ENCODE measurements at places on chromosomes 3 and 15. TPM values are rescaled to one million over a fixed set of nuclear protein-coding genes. Genes with fewer than 3 reads are reported as not detected.
A peak's percentile ranks its signal among the peaks of the same experiment; 100 is the strongest.

DNA sequence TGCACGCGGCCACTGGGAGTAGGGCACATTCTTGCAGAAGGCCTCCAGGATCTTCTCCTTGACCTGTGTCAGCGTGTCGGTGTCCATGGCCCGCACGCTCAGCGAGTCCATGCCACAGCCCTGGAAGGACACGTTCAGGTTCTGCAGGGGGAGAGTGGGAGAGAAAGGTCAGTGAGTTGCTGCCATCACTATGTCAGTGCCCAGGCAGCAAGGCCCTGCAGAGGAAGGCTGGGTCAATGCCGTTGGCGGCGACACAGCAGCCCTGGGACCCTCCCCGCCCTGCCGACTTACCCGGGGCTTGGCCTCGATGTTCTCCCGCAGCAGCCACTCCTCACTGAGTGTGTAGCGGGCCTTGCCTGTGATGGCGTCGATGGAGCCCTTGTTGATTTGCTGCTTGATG, 19.8 kb downstream of the H1-8 start:
- H3K36me3 ChIP-seq, result no peaks in the 10 kb centered on the region
- H3K27me3 ChIP-seq, result peaks cover 2% of the 10 kb centered on the region
- no peak overlapping the region for H3K4me3 ChIP-seq
- H3K27ac ChIP-seq, result no peak overlapping the region
- peaks cover 12% of the 10 kb centered on the region for H3K4me1 ChIP-seq

DNA sequence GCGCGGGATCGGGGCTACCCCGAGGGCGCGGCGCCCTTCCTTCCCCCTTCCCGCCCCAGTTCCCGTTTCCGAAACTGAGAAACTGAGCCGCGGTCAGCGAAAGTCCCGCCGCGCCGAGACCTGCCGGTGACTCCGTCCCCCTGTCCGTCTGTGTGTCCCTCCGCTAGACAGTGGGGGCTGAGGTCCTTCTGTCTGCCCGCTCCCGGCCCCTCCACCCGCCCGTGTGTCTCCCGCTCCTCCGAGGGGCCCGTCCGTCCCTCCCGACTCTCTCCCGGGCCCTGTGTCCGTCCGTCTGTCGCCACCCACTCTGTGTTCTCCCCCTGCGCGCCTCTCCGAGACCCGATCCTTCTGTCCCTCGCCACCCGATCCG, 426 bp downstream of the PRKCD start:
- no peak for DNase-seq
- H3K27ac ChIP-seq, result peak overlapping the region; percentile 68
- peaks cover 26% of the 10 kb centered on the region for H3K27me3 ChIP-seq

DNA sequence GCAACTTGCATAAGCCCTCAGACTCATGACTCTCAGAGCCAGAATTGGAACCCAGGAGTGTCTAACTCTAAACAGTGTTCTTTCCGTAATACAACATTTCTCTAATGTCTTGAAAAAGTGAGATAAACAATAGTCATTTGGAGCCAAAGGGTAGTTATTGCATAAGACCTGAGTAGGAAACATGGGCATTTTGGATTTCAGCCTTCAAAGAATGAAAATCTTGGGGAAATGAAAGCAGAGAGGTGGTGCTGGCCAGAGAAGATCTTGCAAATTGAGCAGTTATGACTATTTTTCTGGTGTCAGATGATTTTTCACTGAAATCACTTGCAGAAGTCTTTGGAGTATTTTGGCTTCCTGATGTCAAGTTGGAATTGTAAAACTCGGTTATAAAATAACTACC, 379.4 kb downstream of the DIPK2A start:
- H3K27me3 ChIP-seq, result no peaks in the 10 kb centered on the region
- no peaks in the 10 kb centered on the region for H3K4me1 ChIP-seq
- no peaks in the 10 kb centered on the region for H3K36me3 ChIP-seq
- DNase-seq, result no peak

ACVR2B gene
- 7.6 TPM for total RNA-seq

RASGRP1 gene
- 200 TPM for total RNA-seq

Measured in activated CD4-positive, alpha-beta memory T cell treated with anti-CD3 and anti-CD28 coated beads, Interleukin-2, amount 10 ng/mL, durations not matched to agents 7 days and 5 days (primary cell).